ENCODE measurements at places on chromosomes 7 and 10.

DNA sequence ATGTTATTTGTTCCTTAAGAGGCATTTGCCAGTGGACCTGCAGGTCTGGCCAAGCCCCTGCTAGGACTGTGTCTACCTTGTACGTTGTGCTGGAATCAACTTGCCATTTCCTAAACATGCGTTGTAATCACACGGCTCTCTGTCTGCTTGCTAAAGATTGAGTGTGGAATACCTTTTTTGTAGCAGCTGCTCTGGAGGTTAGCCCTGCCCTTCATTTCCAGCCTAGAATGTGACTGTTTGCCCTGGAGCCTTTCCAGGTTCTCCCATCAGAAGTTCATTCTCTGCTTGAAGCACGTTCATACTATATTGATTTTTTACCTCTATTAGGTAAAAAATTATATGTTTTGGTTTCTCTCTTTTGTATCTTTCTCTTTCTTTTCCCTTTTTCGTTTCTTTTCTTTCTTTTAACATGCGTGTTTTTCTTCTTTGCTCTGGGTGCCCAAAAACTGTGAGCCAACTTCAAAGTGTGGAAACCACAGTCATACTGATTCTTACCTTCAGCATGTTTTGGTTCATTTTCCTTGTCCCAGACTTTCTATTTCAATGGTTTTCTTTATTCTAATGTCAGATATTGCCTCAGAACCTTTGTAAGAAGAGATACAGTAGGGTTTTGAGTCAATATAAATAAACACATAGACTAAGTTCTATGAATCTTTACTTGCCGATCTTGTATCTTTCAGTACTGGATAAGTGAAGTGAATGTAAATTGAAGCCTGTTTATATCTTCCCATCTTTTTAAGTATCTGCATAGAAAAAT is 111.9 kb upstream of the RPA3 start:
- no peak for DNase-seq

- DNase-seq = no peak
Observed at GRCh38 chr10:131079314-131079713, 232.2 kb downstream of the TCERG1L start.

DNA sequence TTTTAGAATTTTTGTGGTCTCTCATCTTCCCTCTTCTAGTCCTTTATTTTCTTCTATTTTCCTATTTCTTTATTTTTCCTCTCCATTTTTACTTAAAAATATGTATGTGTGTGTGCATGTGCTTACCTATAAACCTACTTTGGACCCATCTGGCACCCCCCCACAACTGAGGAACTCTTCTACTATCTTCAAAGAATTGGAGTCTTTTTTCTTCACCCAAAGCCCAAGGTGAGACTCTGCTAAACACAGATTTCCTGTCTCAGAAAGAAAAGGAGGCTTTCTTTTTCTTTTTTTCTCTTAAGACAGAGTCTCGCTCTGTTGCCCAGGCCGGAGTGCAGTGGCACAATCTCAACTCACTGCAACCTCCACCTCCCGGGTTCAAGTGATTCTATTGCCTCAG is 24.2 kb downstream of the PRTFDC1 start:
- DNase-seq = no peak

- DNase-seq = no peak
Observed at GRCh38 chr7:81210137-81211064, 291.6 kb upstream of the SEMA3C start.

- DNase-seq = no peak
Observed at GRCh38 chr7:55557666-55558188, 14.6 kb downstream of the VOPP1 start.

- no peak for DNase-seq
Observed at GRCh38 chr7:1463676-1464223, 4.5 kb upstream of the MICALL2 start.

DNA sequence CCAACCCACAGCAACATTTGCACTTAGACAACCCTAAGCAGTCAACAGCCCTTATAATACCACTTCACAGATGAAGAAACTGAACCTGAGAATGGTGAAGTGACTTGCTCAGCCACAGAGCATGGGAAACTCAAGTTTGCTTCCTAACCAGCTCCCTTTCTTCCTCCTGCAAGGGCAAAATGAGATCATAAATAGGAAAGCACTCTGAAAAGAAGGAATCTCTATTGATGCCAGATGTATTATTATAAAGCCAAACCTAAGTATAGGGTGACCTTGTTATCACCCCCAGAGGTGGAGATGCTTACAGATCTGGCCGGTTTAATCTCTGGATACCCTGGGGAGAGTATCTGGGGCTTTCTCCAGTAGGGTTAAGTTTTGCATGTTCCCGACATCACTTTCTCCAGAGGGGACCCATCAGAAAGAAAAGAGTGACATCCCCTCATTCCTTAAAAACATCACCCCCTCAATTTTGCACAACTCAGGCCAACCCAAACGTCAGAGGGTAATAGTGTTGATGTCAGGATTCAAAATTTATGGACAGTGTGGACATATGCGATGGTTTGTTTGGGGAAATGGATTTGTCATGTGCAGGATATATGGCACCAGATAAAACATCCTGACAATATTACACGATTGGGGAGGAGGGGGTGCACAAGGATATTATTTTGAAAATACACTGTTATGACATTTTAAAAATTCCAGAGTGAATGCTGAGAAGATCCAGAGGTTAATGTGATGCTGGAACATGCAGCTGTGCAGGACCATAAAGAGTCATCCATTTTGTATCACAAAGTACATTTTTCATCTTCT is 24.0 kb upstream of the XPNPEP1 start:
- no peak for DNase-seq

DNA sequence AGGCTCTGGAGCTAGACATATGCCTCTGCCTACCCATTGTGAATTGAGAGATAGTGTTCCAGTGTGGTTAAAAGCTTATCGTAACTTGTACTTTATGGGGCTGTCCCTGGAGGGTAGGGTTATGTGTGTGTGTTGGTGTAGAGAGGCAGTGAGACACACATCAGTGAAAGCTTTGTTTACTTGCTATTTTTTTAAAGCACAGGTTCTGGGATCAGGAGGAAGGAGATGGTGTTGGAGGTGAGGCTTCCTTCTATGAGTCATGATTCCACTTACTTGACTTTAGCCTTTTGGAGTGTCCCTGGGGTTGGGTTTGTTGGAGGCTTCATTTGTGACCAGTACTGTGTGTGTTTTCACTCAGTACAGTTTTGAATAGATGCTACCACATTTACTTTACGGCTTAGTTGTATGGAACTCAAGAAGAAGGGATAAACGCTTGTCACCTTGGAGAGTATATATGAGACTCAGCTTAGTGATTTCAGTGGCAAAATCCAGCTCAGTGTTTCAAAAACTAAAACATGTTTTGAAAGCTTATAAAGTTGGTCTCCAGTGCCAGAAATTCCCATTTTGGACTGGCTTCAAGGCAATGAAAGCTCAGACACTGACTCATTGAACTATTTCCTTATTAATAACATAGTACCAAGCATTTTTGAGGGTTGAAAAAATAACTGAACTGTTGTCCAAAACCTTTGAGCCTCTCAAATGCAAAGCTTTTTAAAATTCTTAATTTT is 106.2 kb downstream of the PLXDC2 start:
- peak; percentile 91 for DNase-seq

GRCh38 chr7:26438078-26438477 is 146.4 kb downstream of the SNX10 start:
- DNase-seq = no peak

DNA sequence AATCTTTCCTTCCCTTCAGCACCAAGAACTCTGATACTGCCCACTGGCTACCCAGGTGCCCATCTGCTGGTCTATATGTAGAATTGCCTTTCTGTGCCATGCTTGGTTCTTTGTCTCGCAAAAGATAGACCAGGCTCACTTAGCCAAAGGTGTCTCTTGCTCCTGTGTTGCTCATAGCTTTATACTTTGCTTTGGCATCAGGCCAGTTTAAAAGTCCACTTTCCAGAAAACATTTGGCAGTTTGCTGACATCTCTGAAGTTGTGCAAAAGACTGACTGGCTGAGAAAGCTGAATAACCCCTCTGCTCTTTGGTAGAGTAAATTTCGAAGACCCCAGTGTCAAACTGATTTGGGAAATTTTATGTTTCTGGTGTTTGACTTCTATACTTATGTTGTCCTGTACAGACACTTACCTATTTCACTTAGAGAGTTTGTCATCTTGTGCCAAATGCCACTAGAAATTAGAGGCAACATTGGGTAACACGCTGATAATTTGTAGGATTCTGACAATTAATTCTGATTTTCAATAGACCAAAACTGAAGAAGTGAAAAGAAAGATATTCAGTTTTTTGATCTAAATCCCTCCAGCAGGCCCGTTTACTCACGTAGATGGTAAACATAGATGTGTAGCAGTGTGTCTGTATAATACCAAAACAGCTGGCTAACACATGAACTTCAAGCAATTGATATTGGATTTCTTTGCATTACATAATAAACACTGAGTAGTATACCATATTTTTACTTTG is 91.1 kb downstream of the CPED1 start:
- no peak for DNase-seq

DNA sequence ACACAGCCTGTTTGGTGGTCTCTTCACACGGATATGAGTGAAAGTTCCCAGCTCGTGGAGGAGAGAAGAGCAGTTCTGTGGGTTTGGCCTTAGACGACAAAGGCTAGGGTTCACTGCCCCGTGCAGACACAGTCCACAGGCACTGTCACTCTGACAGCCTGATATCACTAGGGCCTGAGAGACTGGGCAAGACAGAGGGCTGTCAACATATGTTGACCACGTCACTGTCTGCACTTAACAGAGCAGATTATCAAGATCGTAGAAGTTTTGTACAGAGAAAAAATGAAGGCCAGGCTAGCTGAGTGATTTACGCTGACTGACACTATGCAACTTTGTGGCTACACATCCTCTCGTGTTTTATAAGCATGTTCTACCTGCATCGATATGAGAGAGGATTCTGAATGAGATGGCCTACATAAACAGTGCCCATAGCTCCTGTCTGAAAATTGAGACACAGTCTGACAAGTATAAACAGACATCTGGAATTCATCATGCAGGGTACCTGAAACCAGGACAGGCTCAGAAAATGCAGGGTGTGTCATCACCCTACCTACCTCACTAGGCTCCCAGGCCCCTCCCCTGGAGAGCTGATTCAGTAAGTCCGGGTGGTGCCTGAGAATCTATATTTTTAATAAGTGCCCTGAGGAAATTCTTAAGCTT is 120.0 kb downstream of the SGMS1 start:
- DNase-seq = no peak

- no peak for DNase-seq
Observed at GRCh38 chr7:115748123-115748738, 282.3 kb downstream of the TFEC start.

DNA sequence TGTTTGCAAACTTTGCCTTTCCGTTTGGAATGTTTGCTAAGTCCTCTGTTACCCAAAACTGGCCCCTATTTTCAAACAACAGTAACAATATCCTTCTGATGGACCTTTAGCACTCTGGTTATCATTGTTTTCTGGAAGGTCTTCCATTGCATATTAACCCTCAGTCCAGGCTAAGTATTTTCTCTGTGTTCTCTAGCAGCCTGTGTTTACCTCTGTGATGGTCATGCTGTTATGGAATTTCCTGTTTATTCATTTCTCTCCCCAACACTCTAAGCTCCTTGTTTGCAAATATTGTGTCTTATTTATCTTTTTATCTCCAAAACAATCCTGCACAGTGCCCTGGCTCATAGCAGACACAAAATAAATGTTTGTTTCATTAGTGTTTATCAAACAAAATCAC is 560.3 kb downstream of the ATRNL1 start:
- DNase-seq = no peak

DNA sequence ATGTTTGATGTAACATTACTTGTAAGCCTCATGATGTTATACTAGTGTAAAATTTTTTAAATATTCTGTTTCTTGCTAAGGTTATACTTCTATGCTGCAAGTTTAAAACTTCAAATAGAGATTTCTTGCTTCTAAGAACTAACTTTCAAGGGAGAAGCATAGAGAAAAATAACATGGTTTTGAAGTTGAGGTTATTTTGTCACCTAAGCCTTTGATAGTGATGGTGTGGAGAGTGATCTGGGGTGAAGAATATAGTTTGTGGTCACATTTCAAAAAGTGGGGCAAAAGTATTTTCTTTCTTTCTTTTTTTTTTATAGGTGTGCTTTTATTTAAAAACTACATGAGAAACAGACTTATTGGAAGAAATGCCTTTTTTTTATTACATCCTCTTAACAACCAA is 162.4 kb downstream of the GATA3 start:
- DNase-seq = no peak

GRCh38 chr10:130481936-130482335 is 345.7 kb downstream of the GLRX3 start:
- DNase-seq = no peak

- peak; percentile 65 for DNase-seq
Observed at GRCh38 chr7:80883154-80884025, 35.5 kb downstream of the SEMA3C start.

GRCh38 chr7:15603124-15603523 is 41.3 kb upstream of the AGMO start:
- DNase-seq = no peak

GRCh38 chr10:33248638-33249037 is 85.8 kb downstream of the NRP1 start:
- no peak for DNase-seq

DNA sequence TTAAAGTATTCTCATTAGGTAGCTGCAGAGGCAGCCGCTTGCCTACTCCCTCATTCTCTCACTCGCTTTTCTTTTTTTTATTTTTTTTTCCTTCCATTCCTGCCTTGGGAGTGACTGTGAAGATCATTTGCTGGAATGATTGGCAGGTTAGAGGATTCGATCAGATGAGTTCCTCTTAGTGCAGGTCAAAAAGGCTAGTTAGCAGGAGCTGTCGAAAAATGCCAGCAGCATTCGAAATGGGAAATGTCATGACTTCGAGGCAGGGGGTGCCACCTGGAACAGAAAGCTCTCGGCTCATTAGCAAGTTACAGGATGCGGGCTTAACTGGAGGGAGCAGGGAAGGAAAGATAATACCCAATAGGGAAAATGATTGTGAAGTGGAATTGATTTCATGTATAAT is 137.5 kb upstream of the FZD1 start:
- DNase-seq = no peak

GRCh38 chr10:80518807-80519360 is 18.8 kb upstream of the SH2D4B start:
- no peak for DNase-seq

DNA sequence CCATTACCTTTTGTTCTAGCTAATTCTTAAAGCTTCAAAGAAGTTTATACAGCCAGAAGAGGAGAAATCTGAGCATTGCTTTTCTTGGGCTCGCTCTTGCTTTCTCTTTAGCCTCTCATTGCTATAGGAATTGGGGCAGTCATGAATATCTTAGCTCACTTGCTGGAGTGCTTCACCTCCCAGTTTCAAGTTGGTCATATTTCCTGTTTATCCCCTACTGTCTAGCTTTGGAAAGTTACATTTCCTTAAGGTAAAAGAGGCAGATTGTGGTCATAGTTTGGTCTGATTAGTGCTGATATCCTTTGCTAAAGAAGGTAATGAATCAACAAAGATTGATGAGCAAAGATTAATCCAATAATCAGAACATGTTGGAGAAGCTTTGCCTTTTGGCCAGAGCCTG is 77.7 kb upstream of the GLI3 start:
- no peak for DNase-seq

GRCh38 chr7:38615665-38616064 is 15.5 kb downstream of the AMPH start:
- no peak for DNase-seq

GRCh38 chr7:117791877-117792780 is 81.1 kb downstream of the CTTNBP2 start:
- no peak for DNase-seq

- DNase-seq = no peak
Observed at GRCh38 chr10:71219918-71220688, 7.7 kb downstream of the UNC5B start.

GRCh38 chr7:24722386-24723177 is 34.7 kb downstream of the GSDME start:
- no peak for DNase-seq

All from T1000 (cell line).